ENCODE measurements at places on chromosomes 11 and 22.

DNA sequence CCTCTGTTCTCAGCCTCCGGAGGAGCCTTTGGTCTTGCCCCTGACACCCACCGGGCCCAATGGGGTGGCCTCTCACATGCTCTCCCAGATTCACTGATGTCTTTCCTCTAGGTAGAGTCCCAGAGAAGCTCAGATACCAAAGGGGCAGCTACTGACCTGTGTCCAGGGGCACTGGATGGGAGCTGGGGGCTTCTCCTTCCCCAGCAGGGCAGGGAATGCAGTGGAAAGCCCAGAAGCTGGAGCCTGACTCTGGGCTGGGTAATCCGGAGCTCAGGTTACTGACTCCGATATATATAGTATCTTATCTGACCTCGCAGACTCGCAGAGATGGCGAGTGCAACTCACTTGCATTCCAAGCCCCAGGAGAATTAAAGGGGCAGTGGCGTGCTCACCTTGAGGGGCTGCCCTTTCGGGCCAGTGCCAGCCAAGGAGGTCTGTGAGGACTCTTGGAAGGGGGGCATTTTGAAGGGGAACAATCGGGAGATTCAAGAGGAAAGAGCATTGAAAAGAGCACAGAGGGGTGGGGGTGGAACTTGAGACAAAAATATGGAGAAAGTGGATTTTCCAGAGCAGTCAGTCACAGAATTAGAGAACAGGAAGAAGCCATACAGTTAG is 2.5 kb downstream of the USP2 start:
- DNase-seq, result no peak

DNA sequence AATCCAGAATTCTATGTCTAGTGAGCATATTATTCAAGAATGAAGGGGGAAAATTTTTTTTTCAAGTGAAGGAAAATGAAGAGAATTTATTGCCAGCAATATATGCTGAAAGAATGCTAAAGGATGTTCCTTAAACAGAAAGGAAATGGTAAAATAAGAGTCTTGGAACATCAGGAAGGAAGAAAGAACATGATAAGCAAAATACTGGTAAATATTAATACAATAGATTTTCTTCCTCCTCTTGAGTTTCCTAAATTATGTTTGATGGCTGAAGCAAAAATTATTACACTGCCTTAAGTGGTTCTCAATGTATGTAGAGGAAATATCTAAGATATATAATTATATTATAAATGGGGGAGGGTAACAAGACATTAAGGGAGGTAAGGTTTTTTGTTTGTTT is 9.6 kb upstream of the CLDN5 start:
- DNase-seq, result no peak

DNA sequence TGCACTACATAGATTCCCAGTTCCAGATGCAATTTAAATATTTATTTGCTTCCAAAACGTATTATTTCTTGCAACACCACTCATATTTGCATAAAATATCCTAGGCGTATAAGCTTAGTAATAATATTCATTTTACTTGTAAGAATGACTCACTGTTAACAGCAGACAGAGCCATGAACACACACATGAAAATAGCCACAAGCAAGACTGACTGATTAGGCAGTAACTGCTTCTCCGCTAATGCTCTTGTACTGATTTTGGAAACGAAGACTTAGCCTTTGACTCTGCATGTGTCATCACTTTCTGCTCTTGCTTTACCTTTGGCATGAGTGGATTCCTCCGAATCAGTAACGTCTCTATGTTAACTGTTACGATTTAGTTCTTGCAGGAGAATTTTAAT is 6.0 kb downstream of the OR10Q1 start:
- no peak for DNase-seq

DNA sequence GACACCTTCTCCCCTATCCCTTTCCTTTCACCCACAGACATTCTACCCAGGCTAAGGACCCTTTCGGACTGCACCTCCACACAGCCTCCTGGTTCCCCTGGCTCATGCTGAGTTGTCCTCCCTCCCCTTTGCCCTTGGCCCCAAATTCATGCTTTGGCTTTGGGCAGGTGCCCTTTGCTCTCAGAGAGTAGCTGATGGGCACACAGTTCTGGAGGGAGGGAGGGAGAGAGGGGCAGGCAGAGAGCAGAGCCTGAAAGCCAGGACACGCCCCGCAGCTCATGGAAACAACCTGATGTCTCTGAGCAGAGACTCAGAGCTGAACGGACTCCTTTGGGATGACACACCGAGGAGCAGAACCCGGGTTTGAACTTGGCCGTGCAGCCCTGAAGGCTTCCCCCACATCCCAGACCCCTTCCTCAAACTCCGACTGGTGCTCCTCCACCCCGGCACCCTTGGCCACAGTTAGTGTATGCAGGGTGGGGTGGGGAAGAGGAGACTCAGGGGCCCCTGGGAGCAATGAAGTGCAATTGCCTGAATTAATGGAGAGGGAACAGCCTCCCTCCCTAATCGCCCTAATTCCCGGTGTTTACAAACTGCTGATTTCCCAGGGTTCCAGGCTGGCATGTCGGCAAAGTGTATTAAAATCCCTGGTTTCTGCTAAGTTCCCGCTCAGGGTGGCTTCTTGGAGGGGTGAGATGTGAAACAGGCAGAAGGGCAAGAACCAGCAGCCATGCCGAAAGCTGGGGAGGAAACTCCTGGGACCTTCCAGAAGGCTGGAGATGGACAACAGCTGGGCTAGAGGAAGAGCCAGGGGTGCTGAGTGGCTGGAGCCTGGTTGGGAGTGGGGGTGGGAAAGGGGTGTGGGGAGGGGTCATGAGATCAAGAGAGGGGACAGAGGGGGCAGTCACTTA is 71.2 kb upstream of the SHISAL1 start:
- no peak for DNase-seq

GRCh38 chr22:42708417-42708816 is 12.3 kb downstream of the A4GALT start:
- no peak for DNase-seq

DNA sequence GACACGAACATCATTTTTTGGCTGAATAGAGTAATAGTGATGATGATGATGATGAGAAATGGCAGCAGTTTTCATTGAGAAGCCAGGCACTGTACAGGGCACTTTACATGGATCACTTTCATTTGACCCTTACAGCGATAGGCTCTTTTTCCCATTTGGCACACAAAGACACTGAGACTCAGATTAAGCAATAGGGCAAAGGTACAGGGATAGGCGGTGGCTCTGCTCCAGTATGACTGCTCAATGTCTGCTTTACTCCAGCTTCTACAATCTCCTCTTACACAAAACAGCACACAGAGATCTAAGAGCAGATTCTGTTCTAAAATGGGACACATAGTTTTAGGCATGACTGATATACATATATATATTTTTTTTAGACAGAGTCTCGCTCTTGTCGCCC is 40.6 kb downstream of the MPPED2 start:
- no peak for DNase-seq

- no peak for DNase-seq
Measured at GRCh38 chr11:112267188-112267591, 6.5 kb upstream of the PLET1 start.

- DNase-seq, result no peak
Measured at GRCh38 chr11:67507242-67507863, 609 bp downstream of the CDK2AP2 start.

DNA sequence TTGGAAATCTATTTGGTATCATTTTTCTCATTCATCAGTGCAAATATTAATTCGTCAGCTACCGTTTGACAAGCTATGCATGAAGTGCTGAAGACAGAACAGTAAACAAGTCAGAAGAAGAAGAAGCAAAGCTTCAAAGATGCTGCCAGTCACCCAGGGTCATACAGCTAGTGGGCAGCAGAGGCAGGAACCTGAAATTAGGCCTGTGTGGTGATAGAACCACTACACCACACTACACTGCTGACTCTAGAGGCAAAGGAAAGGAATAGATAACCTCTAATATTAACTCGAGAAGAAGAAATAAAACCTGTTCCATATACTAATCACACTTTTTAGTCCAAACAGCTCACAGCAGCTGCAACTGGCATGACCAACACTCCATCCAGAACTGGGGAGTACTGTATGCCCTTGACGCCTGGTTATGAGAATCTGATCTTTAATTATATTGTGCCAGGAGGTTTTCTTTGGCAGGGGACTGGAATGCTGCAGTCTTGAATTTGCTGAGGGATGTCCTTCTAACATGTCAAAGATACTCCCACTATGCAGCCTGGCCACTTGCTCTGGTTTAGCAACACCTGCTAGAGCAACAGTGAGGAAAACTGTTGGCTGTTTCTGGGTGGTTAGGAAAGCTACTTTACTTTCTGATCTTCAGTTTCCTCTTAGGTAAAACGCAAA is 73.0 kb downstream of the PAK1 start:
- DNase-seq, result no peak

DNA sequence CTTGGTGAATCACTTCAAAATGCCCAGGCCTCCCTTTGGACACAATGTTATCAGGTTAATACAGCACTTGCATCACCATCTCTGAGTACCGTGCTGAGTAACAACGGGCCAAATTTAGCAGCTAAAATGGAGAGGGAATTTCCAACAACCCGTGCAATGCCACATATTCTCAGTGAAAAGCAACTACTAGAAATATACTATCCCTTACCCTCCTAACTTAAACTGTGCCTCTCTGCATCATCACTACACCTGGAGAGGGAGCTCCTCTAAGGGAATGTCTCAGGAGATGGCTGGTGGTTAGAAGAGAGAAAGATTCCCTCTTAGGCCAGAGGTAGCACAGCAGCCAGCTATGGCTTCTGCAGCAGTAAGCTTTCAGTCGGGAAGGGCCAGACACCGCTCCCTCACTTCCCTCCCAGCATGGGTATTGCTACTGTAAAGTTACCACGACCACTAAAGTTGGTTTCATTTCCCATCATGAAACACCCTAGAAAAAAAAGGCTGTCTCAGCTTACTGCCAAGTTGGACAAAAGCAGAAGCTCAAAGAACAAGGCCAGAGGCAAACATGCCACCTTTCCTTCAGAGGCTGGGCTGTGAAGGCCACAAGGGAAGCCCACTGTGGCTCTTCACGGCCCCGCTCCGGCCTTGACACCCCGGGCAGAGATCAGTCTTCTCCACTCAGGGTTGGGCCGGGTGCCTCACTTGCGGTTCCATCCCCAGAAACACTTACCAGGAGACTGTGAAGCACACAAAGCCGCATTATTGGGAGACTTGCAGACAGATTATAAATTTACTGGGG is 3.9 kb downstream of the MAML2 start:
- peak; percentile 59 for DNase-seq

GRCh38 chr11:124359566-124359965 is 24.7 kb downstream of the OR8B2 start:
- DNase-seq, result no peak
